Activated CD4-positive, alpha-beta T cell treated with anti-CD3 and anti-CD28 coated beads, Interleukin-2, amount 10 ng/mL, durations not matched to agents 7 days and 5 days (primary cell): ENCODE measurements at places on chromosomes 12 and 14.

DNA sequence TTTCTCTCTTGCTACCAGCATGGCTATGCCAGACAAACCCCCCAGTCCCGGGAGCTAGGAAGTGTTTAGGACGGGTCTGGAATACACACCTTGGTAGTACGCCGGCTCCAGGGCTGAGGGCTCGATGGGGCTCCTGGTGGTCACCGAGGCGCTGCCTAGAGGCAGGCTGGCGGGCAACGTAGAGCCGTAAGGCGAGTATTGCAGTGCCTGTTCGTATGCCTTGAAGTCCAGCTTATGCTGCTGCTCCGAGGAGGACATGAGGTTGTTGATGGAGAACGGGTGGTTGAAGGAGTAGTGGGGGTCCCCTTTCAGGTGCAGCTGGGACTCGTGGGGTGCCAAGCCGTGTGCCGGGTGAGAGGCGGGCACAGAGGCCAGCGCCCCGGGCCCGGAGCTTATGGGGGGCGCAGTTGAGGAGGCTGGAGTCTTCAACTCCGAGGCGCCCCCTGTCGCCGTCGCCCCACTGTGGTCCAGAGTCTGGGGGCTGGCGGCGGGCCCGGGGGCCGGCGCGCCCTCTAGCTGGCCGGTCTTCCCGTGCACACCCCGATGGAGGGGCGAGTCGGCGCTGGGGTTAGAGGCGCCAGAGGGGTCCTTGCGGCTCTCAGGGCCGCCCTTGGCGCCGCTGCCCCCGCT, 3.6 kb downstream of the FOXA1 start:
- H3K4me1 ChIP-seq, result peaks cover 8% of the 10 kb centered on the region
- no peak for DNase-seq
- H3K27me3 ChIP-seq, result peaks cover 75% of the 10 kb centered on the region

DNA sequence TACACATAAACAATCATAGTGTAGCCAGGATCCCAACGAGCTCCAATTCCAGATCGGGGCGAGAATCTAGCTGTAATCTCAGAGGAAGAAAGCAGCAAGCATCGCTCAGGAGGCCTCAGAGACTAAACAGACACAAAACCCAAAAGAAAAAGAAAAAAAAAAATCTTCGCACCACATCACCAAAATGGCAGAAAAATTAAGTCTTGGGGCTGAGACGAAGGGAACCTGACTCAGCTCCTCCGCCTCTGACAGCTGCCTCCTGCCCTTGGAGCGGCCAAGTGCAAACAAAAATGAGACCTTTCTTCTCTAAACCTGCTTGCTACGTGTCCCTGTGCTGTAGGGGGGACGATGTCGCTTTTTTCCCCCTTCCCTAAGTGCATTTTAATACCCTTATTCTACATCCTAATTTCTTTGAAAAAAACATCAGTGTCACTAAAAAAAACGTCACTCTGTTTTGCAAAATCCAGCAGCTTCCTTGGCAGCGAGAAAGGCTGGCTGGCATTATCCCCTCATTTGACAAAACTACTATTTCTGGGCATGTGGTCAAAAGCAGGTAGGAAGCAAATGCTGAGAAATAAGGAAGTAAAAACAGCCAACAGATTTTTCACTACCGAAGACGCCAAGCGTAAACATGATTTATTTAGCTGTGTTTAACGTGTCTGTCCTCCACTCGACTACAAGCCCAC, 30.5 kb downstream of the BCL11B start:
- DNase-seq, result peak; percentile 55
- peak overlapping the region; percentile 96 for H3K27ac ChIP-seq
- peak overlapping the region; percentile 78 for H3K4me3 ChIP-seq
- peaks cover 87% of the 10 kb centered on the region for H3K4me1 ChIP-seq
- H3K27me3 ChIP-seq, result no peaks in the 10 kb centered on the region
- peaks cover 74% of the 10 kb centered on the region for H3K36me3 ChIP-seq

DNA sequence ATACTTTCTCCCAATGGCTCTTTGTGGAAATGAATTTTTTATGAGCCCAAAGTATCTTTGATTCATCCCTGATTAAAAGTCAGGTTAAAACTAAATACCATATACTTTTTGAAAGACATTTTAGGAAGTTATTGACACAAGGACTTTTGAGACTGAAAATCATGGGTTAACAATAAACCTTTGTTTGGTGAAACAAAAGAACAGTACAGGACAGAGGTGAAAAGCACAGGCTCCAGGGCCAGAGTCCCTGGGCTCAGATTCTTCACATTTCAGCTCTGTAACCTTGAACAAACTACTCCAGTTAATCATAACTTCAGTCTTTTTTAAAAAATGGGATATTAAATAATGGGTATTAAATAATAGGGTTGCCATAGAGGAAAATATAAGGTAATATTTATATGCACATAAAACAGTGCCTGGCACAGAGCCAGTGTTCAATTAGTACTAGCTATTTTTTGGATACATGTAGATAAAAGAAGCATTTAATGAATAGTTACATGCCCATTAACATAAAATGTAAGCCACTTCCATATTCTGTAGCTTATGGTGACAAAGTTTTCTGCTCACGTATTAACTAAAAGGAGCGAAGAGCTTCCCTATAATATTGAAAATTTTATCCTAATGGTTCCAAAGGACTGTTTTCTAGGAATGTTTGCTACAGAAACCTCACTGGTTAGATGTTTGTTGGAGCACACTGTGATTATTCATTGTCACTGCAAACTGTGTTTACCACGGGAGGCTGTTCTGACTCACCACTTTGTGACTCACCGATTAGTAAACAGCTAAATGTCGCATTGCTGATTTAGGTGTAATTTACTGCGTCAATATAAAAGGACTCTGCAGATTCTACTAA, 255.4 kb downstream of the DAD1 start:
- no peaks in the 10 kb centered on the region for H3K36me3 ChIP-seq
- H3K27me3 ChIP-seq, result no peaks in the 10 kb centered on the region
- no peak for DNase-seq
- H3K4me1 ChIP-seq, result no peaks in the 10 kb centered on the region
- H3K4me3 ChIP-seq, result no peak overlapping the region

DNA sequence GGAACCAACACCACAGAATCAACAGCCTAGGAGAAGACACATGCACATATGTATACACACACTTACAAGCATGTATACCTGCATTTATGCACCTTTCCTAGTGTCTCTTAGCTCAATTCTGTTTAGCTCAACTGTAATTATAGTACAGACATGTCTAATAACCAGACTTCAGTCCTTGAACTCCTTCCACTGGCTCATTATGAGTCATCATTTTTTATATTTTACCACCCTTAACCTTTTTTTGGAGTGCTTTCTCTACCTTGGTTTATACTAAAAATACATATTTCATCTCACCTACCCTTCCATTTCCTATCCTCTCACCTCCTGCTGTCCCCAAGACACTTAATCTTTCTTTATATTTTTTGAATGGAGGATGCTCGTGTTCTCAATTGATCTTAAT, 110.4 kb downstream of the ARID2 start:
- no peaks in the 10 kb centered on the region for H3K27me3 ChIP-seq
- no peak for DNase-seq
- no peaks in the 10 kb centered on the region for H3K4me1 ChIP-seq
- no peak overlapping the region for H3K27ac ChIP-seq
- peaks cover 42% of the 10 kb centered on the region for H3K36me3 ChIP-seq
- H3K4me3 ChIP-seq, result no peak overlapping the region

DNA sequence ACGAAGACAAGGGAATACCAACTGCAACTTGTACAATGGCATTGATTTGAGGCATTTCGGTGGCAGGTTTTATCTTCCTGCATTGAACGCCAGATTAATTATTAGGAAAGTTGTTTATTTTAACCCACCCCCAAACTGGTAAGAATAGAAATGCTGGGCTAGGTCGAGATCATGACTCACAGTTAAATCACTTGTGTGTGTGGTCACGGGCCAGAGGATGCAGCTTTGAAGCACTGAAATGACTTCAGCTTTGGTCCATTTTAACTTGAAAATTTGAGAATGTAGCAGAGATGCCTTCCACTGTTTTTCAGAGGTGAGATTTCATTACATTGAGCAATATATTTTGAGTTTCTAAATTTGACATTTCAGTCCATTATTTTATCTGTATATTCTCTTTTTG, 23.6 kb upstream of the KCNH3 start:
- no peak for DNase-seq
- H3K27me3 ChIP-seq, result no peaks in the 10 kb centered on the region
- no peak overlapping the region for H3K27ac ChIP-seq
- H3K4me1 ChIP-seq, result peaks cover 2% of the 10 kb centered on the region
